ENCODE measurements at places on chromosomes 13 and 19. TPM values are rescaled to one million over a fixed set of nuclear protein-coding genes. Genes with fewer than 3 reads are reported as not detected.

ZNF540 gene
- total RNA-seq: 2.1 TPM

FFAR3 gene
- total RNA-seq: 2.3 TPM

ZIC2 gene
- not detected for total RNA-seq

GNG8 gene
- not detected for total RNA-seq

SIGLECL1 gene
- total RNA-seq: 0.30 TPM

ATP8B3 gene
- total RNA-seq: 44.8 TPM

RPS15 gene
- total RNA-seq: 1,611 TPM

KIR3DL2 gene
- total RNA-seq: 2.2 TPM

AP1M2 gene
- total RNA-seq: not detected

ICAM1 gene
- 88.5 TPM for total RNA-seq

CGB3 gene
- total RNA-seq: not detected

LSR gene
- total RNA-seq: 19.1 TPM

NLRP9 gene
- not detected for total RNA-seq

RAB3A gene
- total RNA-seq: 7.2 TPM

OR10H4 gene
- total RNA-seq: not detected

BCAM gene
- not detected for total RNA-seq

C19orf67 gene
- total RNA-seq: not detected

EDNRB gene
- total RNA-seq: not detected

PALM gene
- 0.26 TPM for total RNA-seq

POU2F2 gene
- 33.1 TPM for total RNA-seq

CEACAM7 gene
- not detected for total RNA-seq

PGLYRP1 gene
- not detected for total RNA-seq

LMTK3 gene
- 3.8 TPM for total RNA-seq

CGB5 gene
- total RNA-seq: not detected

FAM216B gene
- total RNA-seq: not detected

Data from activated T-helper 17 cell treated with anti-CD3 and anti-CD28 coated beads, Interleukin-2, amount 50 U/mL, for 72 hours (primary cell).